Nephron progenitor cell (in vitro differentiated cells): ENCODE measurements at places on chromosomes 7 and 10.

DNA sequence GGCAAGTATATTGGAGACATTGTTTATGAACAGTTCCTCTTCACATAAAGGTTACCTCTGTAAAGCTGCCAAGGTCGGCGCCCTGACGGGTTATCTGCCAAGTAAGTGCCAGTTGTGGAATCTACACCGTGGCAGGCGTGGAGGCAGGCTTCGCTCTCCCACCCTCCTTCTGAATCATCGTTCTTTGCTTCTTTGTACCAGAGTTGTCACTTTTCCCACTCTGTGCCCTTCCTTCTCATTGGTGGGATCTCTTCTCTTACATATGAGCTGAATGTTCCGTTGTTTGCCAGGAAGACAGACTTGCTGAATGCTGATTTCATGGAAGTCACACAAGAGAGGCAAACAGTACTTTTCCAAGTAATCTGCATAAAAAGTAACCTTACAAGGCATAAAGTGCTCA lies 40.6 kb upstream of the PTPRZ1 start:
- DNase-seq, result no peak

GRCh38 chr10:1432161-1432560 lies 305.2 kb downstream of the ADARB2 start:
- DNase-seq, result no peak

GRCh38 chr10:69895759-69896158 lies 94.1 kb downstream of the COL13A1 start:
- DNase-seq, result no peak

GRCh38 chr7:66052447-66052846 lies 23.2 kb upstream of the ASL start:
- DNase-seq, result no peak

DNA sequence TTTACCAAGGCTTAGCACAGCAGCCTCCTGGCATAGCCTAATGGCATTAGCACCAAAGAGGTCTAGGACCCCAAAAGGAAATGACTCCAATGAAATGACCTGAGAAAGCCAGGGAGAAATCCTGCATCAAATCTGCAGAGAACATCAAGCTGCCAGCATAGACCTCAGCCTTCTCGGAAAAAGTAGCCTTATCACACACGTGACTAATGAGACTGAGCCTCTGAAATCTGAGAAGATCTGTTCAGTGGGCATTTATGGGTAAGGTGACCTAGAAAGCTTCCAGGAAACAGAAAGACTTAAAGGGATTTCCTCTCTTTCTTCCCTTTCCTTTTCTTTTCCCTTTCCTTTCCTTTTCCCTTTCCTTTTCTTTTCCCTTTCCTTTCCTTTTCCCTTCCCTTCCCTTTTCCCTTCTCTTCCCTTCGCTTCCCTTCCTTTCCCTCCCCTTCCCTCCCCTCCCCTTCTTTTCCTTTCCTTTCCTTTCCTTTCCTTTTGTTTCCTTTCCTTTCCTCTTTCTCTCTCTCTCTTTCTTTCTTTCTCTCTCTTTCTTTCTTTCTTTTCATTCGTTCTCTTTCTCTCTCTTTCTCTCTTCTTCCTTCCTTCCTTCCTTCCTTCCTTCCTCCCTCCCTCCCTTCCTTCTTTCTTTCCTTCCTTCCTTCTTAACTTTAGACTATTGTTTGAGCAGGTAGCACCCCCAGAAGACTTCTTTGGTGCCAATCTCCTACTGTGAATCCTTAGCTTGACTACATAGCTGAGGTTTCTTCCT lies 23.1 kb upstream of the PTTG1IP2 start:
- DNase-seq, result no peak

DNA sequence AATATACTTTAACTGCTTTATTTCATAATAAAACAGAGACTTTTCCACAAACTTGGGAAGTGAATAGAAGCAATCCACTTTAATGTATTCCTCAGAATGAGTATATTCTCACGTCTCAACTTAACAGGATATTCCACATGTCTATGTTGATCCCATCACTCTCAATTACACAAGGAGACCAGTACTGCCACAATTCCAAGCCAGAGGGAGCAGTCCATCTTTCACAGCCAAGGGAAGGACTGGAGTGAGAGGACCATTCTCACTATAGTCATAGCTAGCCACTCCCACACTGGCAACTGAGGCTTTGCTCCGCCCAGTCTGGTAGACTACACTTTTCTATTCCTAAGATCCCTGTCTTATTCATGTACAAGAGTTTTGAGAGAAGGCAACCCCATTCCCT lies 553.9 kb downstream of the CNTNAP2 start:
- DNase-seq, result no peak

DNA sequence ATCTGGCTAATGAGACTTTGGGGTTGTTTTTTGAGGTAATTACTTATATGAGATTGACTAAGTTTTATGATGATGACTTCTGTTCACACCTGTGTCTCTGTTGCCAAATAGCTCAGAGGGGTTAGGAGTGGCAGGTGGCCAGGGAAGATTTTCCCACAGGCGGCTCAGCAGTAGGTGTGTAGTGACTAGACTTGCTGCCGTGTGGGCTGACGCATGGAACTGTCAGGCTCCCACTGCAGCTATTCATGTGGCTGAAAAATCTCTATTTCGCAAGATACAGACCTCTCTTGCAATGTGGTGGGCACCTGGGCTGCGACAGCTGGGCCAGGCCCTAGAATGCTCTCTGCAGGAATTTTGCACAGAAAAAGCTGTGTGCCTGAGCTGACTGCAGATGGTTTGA lies 1.4 kb downstream of the CPA4 start:
- no peak for DNase-seq
